ENCODE measurements at places on chromosomes 13 and 19.

GRCh38 chr13:75327135-75327510 is 154.8 kb downstream of the TBC1D4 start:
- DNase-seq = no peak

DNA sequence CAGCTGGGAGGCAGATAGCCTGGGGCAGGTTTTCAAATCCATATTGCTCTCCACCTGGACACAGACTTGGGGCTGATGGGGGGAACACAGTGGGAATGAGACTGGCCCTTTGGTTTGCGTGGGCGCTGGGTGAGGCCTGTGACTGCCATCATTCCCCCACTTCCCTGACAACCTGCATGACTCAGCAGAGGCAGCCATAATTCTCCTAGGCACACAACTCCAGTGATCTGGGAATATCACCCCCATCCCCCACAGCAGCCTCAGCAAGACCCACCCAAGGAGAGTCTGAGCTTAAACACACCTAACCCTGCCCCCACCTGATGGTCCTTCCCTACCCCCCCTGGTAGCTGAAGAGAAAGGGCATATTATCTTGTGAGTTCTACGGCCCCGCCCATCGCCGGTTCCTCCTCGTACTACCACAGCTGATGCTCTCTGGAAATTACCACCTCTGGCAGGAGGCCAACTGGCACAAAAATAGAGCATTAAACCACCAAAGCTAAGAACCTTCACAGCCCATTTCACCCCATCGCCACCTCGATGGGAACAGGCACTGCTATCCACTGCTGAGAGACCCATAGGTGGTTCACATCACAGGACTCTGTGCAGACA is 71.0 kb downstream of the RNF17 start:
- no peak for DNase-seq

DNA sequence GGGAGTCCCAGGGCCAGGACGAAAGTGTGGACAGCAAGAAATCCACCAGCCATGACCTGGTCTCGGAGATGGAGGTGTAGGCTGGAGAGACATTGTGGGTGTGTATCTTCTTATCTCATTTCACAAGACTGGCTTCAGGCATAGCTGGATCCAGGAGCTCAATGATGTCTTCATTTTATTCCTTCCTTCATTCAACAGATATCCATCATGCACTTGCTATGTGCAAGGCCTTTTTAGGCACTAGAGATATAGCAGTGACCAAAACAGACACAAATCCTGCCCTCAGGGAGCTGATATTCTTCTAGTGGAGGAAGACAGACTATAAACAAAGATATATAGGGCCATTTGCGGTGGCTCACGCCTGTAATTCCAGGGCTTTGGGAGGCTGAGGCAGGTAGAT is 7.4 kb upstream of the DHX34 start:
- no peak for DNase-seq

DNA sequence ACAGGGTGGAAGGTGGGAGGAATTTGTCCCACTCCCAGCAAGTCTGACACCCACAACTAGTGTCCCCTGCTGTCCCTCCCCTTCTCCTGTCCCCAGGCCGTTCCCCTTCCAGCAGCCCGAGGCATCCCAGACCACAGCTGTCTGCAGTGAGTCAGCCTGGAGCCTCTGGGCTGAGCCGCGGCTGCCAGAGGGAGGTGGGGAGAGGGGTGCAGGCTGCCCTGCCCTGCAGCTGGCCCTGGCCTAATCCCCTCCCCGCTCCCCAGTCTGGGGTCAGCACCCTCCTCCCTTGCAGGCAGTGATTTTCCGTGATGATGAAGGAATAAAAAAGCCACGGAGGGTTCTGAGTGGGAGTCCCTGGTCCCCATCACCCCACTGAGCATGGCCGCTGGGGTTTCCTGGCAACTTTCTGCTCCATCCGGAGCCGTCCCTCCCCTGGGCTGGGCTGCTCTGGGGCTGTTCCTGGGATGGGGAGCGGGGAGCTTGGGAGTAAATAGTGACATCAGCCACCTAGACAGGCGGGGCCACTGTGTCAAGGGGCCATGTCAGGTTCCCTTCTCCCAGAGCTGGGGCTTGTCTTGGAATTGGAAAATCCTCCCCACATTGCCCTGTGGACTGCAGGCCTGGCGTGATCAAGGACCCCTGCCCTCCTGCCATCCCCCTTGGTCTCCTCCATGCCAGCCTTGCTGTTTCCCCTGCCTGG is 16.8 kb downstream of the SPC24 start:
- DNase-seq = no peak

DNA sequence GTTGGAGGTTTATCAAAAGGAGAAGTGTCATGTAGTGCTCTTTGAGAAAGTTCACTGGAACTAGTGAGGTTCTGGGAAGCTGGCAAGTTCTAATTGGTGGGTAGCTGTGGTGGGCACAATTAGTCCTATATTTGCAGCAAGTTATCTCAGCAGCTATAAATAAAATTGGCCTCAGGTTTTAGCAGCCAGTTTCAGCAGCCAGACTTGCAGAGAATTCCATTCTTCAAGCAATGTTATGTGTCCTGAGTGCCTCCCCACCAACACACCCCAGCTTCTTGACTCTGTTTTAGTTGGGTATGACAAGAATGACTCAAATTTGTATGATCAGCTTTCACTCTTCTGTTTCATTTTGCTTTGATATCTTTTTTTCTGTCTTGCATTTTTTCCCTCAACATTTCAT is 4.7 kb downstream of the IFT88 start:
- DNase-seq = no peak

DNA sequence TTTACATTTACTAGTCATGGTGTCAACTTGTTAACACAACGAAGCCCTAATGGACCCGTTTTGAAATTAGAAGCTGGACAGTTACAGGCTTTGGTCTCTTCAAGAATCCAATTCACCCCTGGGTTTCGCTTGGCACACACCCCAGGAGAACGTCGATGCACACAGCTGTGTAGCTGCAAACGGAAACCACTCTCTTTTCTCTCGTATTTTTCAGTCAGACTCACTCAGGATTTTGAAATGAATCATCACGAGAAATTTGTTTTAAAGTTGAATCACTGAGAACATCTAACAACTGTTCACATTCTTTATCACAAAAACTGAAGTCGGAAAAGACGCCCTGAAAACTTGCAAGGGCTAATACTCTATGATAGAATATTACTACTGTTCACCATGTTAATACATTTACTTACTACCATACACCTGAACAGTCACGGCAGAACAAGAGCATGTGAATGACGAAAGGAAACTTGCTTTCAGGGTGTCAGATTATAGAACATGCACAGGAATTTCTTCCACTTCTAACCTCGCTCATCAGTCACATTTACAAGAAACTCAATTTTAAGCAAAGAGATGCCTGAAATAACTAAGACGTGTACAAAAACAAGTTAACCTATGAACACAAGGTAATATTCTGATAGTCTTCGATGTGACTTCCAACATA is 4.7 kb downstream of the PNMA8A start:
- no peak for DNase-seq

- DNase-seq = no peak
Measured at GRCh38 chr13:113926301-113926761, 47.5 kb downstream of the C13orf46 start.

GRCh38 chr13:91491980-91492379 is 93.6 kb downstream of the GPC5 start:
- no peak for DNase-seq

- no peak for DNase-seq
Measured at GRCh38 chr13:102039264-102039663, 362.6 kb downstream of the FGF14 start.

DNA sequence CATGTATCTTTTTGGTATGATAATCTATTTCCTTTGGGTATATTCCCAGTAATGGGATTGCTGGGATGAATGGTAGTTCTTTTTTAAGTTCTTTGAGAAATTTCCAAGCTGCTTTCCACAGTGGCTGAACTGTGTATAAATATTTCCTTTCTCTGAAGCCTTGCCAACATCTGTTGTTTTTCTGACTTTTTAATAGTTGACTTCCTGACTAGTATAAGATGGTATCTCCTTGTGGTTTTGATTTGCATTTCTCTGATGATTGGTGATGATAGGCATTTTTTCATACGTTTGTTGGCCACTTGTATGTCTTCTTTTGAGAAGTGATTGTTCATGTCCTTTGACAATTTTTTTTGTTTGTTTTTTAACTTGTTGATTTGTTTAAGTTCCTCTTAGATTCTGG is 61.6 kb upstream of the PCDH17 start:
- no peak for DNase-seq

DNA sequence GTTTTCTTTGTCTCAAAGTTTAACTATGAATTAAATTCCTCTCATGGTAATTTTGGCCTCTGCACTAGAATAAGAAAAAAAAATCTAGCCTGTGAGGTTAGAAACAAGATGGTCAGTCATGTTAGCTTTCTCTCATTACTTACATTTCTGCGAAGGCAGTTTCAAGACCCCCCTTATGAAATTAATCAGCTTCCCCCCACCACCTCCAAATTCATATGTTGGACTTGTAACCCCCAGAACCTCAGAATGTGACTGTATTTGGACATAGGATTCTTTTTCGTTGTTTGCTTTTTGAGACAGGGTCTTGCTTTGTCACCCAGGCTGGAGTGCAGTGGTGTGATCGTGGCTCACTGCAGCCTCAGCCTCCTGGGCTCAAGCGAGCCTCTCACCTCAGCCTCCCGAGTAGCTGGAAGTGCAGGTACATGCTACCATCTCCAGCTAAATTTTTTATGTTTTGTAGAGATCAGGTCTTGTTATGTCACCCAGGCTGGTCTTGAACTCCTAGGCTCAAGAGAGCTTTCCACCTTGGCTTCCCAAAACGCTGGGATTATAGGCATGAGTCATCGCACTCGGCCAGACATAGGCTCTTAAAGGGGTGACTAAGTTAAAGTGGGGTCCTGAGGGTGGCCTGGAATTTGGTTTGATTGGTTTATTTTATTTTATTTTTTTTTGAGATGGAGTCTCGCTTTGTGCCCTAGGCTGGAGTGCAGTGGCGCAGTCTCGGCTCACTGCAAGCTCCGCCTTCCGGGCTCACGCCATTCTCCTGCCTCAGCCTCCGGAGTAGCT is 1.4 kb downstream of the PLA2G4C start:
- no peak for DNase-seq

DNA sequence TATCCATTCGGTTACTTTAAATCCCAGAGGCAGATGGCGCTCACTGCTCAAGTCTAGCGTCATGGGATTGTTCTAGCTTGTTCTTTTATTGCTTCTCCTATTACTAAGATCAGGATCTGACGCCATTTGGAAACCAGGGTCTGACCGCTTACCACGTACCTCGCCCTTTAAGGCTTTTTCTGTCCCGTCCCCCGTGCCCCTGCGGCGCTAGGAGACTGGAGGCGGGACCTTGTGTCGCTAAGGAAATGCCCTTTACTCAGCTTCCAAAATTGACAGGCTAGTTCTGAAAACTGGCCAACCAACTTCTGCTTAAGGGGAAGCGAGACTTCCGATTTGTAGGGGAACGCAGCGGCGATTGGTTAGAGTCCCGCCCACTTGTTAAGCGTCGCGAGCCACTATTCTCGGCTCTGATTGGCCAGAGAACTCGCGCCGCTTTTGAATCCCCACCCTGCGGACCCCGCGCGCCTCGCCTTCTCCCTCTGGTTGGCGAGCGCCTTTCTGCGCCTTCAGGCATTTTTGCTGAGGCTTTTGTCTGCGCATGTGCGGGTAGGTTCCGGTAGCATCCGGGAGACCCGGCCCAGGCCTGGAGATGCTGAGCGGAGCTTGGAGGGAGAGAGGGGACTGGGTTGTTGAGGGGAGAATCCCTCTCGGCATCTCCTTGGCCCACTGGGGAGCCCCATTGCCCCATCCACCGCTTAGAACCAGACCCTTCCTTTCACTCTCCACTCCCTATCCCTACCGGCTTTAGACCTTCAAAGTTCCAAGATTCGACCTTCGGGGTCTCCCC is 3.9 kb upstream of the C19orf84 start:
- peak; percentile 56 for DNase-seq

GRCh38 chr13:22855926-22856325 is 324.9 kb upstream of the SGCG start:
- no peak for DNase-seq

DNA sequence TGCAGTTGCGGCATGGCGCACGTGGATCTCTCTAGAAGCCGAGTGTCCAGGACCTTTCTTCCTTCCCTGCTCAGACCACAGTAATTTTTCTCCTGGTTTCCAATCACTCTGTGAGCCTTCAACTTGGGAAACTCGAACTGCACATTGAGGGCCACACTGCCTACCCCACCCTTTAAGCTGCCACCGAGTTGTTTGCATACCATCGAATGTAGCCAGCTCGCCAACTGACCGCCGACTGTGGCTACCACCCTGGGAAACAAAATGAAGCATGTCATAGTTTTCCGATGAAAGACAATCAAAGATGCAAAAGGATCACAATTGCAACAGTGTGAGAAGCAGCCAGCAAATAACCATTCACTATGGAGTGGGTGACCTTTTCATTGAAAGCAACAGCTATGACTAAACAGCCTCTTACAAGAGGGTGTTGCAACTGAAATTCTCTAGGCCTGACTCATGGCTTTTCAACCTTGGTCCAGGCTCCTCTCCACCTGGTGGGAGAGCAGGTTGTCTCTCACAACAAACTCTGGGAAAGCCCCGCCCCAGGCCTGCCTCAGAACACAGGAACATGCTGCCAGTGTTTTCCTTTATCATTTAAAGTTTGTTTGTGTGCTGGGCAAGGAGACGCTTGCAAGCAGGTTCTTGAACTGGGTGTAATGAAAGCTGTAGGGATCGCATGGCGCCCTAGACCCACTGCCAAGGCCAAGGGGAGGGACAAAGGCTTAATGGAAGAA is 141.7 kb upstream of the SERP2 start:
- DNase-seq = no peak

GRCh38 chr19:34598217-34599155 is 78.5 kb downstream of the SCGB2B2 start:
- no peak for DNase-seq

GRCh38 chr19:47315125-47315821 is 5.6 kb downstream of the C5AR1 start:
- DNase-seq = no peak

DNA sequence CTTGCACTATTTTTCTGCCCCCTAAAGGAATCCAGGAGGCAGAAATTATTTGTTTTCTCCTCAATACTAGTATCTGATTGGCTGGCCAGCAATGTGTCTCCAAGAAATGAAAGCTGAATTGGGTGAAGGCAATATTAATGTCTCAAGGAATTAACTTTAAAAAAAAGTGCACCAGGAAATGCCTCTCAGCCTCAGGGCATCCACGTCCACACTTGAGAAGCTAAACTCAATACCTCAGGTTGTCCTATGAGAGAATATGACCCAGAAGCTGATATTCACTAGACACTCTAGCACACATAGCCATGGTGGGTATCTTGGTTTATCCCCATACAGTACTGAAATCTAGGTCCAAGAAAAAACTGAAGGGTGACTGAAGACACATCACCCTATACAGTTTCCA is 2.1 kb downstream of the ZNF91 start:
- DNase-seq = no peak

GRCh38 chr19:15129856-15130585 is 22.8 kb downstream of the SYDE1 start:
- no peak for DNase-seq

- DNase-seq = peak; percentile 80
Measured at GRCh38 chr19:12782424-12783290, 7.3 kb upstream of the HOOK2 start.

DNA sequence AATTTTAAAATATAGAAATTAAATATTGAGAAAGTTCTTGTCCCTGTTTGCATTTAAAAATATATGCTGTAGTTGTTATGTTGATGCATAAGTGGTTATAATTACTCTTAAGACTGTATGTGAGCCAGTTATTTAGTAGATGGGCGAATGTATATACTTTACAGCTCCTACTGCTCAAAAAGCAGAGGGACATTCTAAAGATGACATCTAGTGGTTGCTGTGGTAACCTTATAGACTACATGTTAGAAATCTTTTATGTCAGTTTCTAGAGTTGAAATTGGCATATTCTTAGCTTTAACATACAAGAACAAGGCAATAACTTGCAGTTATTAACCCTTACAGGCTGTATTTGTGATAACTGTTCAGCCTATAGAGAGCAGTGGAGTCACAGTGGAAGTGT is 160.5 kb downstream of the OLFM4 start:
- DNase-seq = no peak

All from stimulated activated CD8-positive, alpha-beta memory T cell treated with anti-CD3 and anti-CD28 coated beads, Interleukin-4, amount 100 ng/mL, for 1 hour (primary cell).